ENCODE measurements at places on chromosomes 3 and 15. TPM values are rescaled to one million over a fixed set of nuclear protein-coding genes. Genes with fewer than 3 reads are reported as not detected.

- DNase-seq = no peak
Observed at GRCh38 chr15:28023933-28024888, 74.9 kb downstream of the OCA2 start.

GRCh38 chr15:57005244-57005643 is 86.8 kb downstream of the TCF12 start:
- no peak for DNase-seq

- no peak for DNase-seq
Observed at GRCh38 chr3:49568965-49569364, 14.7 kb downstream of the BSN start.

- peak; percentile 80 for DNase-seq
Observed at GRCh38 chr3:186540221-186540834, 3.9 kb downstream of the CRYGS start.

DNA sequence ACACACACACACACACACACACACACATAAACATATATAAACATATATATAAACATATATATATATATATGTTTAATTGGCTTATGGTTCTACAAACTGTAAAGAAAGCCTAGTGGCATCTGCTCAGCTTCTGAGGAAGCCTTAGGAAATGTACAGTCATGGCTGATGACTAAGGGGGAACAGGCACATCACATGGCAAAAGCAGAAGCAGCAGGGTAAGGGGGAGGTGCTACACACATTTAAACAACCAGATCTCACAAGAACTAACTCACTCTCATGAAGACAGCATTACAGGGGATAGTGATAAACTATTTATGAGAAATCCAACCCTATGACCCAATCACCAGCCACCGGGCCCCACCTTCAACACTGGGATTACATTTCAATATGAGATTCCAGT is 922.9 kb downstream of the SI start:
- no peak for DNase-seq

Gene ARHGAP11A
- total RNA-seq = 132 TPM

Gene CHRFAM7A
- 1.9 TPM for total RNA-seq

Gene MYL3
- total RNA-seq = not detected

Gene INKA1
- total RNA-seq = 1.2 TPM

Gene TMEM202
- total RNA-seq = not detected

Gene FAM107A
- not detected for total RNA-seq

All from activated T-cell treated with anti-CD3 and anti-CD28 coated beads, Interleukin-2, amount 50 U/mL, for 72 hours (primary cell).